ENCODE measurements at places on chromosomes 7 and 10.
A peak's percentile ranks its signal among the peaks of the same experiment; 100 is the strongest.

DNA sequence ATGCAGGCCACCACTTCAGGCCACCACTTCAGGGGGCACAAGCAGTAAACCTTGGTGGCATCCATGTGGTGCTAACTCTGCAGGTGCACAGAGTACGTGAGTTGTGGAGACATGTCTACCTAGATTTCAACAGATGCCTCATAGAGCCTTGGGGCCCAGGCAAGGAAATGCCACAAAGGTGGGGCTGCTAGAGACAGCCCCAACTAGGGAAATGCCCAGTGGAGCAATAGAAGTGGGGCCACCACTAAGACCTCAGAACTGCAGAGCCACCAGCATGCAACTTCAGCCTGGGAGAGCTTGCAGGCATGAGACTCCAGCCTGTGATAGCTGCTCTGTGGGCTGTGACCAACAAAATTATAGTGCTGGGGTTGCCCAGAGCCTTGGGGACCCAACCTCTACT lies 107.6 kb downstream of the DNAJC1 start:
- no peak for DNase-seq

DNA sequence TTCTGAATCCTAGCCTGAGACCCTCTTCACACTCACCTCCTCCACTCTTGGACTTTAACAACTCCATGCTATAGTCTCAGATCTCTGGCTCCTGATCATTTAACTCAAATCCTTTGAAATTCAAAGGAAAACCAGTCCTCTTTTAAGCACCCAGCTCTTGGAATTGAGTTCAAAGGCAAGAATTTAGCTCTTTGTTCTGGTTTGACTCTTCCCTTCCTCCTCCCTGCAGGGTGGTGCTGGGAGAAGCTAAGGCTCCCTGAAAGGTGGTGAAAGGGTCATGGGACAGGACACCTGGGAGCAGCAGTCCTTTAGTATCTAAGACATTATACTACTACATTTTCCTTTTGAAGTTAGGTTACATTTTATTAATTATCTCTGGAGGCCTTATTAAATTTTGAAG lies 259.4 kb downstream of the CCSER2 start:
- no peak for DNase-seq

GRCh38 chr7:98284335-98285036 lies 3.0 kb downstream of the BRI3 start:
- DNase-seq: peak; percentile 24

DNA sequence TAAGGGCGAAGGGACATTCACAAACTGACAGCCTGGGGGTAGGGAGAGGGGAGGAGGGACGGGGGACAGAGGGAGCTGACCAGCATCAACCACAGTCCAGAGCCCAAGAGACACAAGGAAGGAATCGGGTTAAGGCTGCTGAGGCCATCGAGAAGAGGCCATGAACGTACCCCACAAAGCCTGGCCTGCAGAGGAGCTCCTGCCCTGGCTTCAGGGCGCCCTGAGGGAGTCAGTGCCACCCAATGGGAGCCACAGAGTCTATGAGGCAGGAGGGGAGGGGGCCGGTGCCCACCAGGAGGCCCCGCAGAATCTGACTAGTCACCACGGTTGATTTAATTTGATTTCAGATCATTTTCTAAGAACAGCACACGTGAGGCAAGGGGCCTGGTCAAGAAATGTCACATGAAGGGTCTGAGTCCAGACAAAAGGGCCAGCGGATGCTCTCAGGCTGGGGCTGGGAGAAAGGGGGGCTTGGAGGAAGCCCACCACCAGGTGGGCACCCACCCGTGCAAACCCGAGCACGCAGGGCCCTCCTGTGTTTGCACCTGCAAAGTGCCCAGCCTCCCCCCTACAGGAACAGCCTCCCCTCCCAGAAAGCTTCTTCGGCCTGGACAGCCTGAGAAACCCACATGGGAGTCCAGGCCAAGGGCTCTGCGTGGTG lies 40.4 kb downstream of the CAMK2B start:
- peak; percentile 39 for DNase-seq

- DNase-seq: no peak
These were observed 34.9 kb upstream of the LOXL4 start for GRCh38 chr10:98302741-98303365.

- DNase-seq: no peak
These were observed 278.5 kb downstream of the REEP3 start for GRCh38 chr10:63799521-63800300.

- DNase-seq: no peak
These were observed 200.0 kb downstream of the POLR1F start for GRCh38 chr7:19508821-19509220.

- DNase-seq: no peak
These were observed 40.3 kb downstream of the FAM20C start for GRCh38 chr7:232410-233248.

DNA sequence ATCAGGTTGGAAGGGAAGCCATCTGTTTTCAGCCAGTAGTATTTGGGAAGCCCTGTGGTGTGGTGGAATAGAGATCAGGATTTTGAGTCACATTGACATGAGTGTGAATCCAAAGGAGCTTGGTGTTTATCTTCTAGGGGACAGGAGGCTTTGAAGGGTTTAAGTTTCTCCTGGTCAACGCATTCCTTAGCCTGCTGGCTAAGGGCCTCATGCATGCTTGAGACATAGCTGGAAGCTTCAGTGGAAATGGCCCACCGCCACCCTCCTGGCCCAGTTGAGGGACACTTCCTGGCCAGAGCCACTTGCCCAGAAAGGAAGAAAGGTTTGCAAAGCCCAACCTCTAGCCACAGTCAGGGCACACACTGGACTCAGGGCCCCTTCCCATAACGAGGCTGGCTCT lies 70.9 kb downstream of the CDK1 start:
- DNase-seq: no peak

DNA sequence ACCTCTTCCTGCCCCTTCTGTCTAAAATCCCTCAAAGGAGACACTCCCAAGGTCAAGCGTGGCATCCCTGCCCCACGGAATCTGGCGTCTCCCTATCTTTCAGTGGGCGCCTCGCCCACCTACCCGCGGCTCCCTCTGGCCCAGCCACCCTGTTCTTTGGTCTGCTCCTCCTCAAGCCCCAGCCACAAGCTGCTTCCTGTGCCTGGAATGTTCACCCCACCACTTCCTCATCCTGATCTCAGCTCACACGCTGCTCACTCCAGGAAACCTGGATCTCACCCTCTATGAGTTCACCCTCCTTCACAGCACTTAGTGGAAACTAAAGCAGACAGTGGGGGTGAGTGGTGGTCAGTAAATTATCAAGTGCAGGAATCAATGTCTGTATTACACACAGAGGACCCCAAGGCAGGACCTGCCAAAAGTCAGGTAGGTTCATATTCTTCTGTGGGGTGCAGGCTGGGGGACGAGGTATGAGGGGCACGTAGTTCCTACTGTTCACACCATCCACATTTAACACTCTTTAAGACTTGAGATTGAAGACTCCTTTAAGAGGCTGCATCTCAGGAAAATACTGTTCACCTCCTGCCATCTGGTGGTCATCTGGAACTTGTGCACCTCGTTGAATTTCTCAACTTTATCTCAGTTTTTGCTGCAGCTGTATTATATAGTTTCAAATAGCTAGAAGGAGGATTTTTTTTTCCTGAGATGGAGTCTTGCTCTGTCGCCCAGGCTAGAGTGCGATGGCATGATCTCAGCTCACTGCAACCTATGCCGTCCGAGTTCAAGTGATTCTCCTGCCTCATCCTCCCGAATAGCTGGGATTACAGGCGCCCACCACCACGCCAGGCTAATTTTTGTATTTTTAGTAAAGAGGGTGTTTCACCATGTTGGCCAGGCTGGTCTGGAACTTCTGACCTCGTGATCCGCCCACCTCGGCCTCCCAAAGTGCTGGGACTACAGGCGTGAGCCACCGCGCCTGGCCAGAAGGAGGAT lies 166.6 kb downstream of the ARHGAP21 start:
- DNase-seq: peak; percentile 86

GRCh38 chr7:99352247-99352646 lies 22.3 kb upstream of the ARPC1B start:
- DNase-seq: no peak

DNA sequence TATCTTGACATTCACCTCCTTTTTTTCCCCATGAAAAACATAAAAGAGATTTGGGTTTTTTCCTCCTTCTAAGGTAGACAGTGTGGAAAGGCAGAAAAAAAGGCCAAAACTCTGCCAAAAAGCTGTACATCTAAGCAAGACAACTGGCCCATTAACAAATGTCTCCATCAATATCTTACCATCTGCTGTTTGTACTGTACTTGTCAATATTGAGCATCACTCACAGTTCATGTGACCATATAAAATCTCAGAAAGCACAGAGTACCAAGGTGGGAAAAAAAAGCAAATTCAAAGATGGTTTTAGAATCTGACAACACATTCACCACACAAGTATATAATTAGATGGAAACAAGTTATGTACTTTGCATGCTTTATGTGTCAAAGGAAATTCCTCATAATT lies 52.6 kb downstream of the CACNA2D1 start:
- DNase-seq: peak; percentile 45

DNA sequence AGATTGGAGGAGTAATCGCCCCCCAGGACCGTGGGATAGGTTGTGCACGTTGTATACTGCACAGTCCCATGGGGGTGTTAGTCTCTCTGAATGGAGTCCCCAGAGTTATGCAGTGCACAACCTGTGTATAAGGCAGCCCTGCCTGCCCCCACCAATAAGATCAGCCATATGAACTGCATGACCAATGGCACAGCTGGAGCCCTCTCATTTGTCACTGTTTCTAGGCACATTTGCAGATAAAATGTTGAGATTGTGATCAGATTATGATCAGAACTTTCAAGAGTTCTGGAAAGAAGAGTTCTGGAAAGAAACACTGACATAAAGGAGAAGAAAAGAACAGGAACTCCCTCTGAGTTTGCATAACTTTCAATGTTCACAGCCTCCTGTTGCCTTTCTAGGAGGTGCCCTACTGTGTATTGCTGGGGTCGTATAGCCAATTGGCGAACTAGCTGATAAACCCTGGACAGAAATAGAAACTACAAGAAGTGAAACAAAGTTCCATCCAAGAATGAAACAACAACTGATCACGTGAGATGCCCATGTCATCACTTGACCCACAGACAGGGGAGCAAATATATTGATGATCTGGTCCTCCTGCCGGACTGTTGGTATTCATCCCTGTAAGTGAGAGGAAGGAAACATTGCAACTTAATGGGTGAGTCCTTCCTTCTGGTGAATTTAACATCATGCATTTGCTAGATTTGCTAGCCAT lies 49.6 kb upstream of the TOMM7 start:
- no peak for DNase-seq

- DNase-seq: no peak
These were observed 168.8 kb upstream of the FRMD4A start for GRCh38 chr10:14499601-14499904.

DNA sequence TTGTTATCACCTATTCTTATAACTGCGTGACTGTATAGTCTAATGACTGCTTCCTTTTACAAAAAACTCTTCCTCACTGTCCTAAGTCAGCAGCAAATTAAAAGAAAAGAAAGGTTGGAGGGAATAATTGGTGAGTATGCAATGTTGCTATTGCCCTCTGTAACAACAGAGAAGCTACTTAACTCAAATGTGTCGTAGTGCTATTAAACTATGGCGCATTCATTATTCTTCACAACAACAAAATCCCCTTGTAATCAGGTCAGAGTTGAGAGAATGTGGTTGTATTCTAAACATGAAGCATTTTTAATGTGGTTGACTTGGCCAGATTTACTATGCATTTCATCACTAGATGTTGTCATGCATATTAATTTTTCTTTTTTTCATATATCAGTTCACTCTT lies 897.8 kb upstream of the PHF14 start:
- DNase-seq: no peak

GRCh38 chr10:127337801-127338200 lies 141.4 kb upstream of the INSYN2A start:
- peak; percentile 81 for DNase-seq

DNA sequence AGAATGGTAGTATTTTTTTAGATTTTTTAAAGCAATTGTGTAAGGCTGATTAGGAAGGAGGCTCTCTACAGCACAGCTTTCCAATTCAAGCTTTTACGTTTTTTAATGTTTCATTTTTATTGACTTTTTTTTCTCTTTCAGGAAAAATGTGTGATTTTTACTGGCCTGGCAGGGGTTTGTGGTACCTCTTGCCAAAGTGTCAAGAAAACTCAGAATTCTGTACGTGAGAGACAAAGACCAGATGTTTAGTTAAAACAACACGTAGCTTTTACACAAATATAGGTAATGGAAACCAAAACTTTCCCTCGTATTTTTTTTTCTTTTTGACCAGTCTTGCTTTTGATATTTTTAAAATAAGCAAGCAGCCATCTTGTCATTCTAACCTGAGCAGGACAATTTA lies 6.0 kb upstream of the NPVF start:
- DNase-seq: peak; percentile 36

DNA sequence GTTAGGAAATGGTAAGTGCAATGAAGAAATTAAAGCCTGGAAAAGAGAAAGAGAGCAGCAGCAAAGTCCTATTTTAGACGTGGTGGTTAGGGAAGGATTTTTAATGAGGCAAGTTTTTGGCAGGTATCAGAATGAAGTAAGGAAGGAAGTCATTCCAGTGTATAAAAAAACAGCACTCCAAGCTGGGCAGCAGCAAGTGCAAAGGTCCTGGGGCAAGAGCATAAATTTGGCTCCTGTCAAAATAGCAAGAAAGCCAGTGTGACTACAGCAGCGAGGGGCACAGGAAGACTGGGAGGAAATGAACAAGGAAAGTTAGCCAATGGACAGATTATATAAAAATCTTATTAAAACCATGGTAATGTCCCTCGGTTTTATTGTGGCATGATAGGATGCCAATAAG lies 90.2 kb downstream of the PPP1R3A start:
- no peak for DNase-seq

- DNase-seq: no peak
These were observed 1.9 kb upstream of the FAM170B start for GRCh38 chr10:49135575-49136313.

GRCh38 chr7:130890176-130891020 lies 156.4 kb upstream of the KLF14 start:
- no peak for DNase-seq

GRCh38 chr7:77288676-77289320 lies 89.2 kb upstream of the FGL2 start:
- DNase-seq: no peak

- DNase-seq: no peak
These were observed 16.2 kb downstream of the CCNY start for GRCh38 chr10:35352512-35352911.

- DNase-seq: no peak
These were observed 57.3 kb downstream of the ADARB2 start for GRCh38 chr10:1679821-1680650.

- DNase-seq: no peak
These were observed 14.1 kb upstream of the NDUFA5 start for GRCh38 chr7:123571684-123572083.

- peak; percentile 5 for DNase-seq
These were observed 55.7 kb upstream of the HECTD2 start for GRCh38 chr10:91354166-91355075.

DNA sequence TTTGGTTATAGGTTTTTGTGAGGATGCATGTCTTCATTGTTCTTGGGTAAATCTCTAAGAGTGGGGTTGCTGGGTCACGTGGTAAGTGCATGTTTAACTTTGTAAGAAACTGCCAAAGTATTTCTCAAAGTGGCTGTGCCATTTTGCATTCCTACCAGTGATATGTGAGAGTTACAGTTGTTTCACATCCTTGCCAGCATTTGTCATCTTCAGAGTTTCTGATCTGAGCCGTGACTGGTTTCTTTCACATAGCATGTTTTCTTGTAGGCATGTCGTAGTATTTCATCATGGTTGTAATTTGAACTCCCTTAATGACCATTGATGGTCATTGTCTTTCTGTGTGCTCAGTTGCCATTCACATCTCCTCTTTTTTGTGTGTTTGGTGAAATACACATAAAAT lies 286.0 kb downstream of the RNLS start:
- no peak for DNase-seq

- peak; percentile 38 for DNase-seq
These were observed 240.0 kb downstream of the ARHGAP21 start for GRCh38 chr10:24483701-24484100.
